ENCODE measurements at places on chromosomes 16 and 17.

GRCh38 chr16:75340741-75341491, 89.5 kb upstream of the BCAR1 start:
- peak; percentile 35 for DNase-seq

GRCh38 chr17:37744633-37744927, 279 bp downstream of the HNF1B start:
- no peak for DNase-seq

GRCh38 chr16:24071666-24072360, 184.3 kb upstream of the CACNG3 start:
- no peak for DNase-seq

GRCh38 chr17:69228018-69228417, 606 bp downstream of the ABCA10 start:
- no peak for DNase-seq

GRCh38 chr16:86118467-86119307, 219.7 kb downstream of the IRF8 start:
- no peak for DNase-seq

DNA sequence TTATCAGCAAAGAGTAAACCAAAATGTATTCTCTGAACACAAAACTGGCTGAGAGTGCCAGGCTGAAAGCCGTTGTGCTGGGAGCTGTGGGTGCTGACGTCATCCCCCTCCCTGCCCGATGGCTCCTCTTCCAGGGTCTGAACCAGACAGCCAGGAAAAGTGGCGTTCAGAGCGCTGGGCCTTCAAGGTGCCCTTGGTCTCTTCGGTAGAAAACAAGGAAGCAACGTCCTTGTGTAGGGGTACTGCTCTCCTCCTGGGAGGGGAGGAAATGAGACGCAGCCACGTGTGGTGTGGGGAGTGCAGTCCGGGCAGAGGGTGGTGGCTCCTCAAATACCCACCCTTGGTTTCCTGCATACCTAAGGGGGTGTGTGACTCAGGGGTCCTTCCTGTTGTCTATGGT, 394.7 kb downstream of the SEC14L1 start:
- no peak for DNase-seq

- no peak for DNase-seq
Observed at GRCh38 chr17:39229274-39229913, 3.6 kb upstream of the STAC2 start.

DNA sequence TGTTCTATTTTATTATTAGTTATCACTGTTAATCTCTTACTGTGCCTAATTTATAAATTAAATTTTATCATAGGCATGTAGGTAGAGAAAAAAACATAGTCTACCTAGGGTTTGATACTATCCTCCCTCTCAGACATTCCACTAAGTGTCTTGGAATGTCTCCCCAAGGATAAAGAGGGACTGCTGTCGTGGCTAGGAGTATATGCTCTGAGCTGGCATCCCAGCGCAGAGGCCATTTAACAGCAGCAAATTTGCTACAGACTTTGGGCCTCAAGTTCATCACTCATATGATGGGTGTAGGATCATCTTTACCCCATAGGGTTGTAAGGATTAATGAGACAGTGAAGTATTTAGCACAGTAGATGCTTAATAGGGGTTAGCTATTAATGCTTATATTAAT, 56.7 kb downstream of the ZFHX3 start:
- no peak for DNase-seq
